GM04503 (cell line): ENCODE measurements at places on chromosomes 7 and 10.
A peak's percentile ranks its signal among the peaks of the same experiment; 100 is the strongest.

- no peak for DNase-seq
These were observed 359.5 kb upstream of the ANKRD30A start for GRCh38 chr10:36765782-36766414.

- no peak for DNase-seq
These were observed 78.6 kb downstream of the CHCHD3 start for GRCh38 chr7:133003052-133003910.

DNA sequence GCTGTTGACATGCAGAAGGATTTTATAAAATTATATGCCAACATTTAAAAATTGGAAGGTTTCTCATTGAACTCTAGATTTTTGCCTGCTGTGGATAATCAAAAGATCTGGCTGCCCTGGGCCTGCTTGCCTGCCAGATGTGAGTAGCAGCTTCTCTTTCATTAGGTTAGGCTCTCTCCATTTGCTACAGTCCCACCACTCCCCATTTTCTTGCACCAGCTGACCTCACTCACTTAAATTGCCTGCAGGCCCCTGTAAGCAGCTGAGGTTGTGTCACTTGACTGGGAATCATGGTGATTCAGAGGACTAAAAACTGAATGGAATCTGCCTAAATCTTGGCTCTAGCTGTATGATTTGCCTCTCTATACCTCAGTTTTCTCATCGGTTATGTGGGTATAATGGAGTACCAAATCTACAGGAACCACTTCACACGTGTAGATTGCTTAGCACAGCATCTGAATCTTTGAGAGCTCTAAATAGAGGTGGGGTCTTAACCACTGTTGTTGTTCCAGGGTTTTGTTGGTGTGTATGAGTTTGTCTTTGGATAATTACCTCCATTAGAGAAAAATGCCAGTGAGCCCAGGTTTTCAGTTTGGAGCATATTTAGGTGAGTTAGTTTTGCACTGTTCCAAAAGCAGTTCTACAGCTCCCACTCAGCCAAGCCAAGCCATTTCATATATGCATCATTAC lies 18.6 kb upstream of the RAPGEF5 start:
- no peak for DNase-seq

DNA sequence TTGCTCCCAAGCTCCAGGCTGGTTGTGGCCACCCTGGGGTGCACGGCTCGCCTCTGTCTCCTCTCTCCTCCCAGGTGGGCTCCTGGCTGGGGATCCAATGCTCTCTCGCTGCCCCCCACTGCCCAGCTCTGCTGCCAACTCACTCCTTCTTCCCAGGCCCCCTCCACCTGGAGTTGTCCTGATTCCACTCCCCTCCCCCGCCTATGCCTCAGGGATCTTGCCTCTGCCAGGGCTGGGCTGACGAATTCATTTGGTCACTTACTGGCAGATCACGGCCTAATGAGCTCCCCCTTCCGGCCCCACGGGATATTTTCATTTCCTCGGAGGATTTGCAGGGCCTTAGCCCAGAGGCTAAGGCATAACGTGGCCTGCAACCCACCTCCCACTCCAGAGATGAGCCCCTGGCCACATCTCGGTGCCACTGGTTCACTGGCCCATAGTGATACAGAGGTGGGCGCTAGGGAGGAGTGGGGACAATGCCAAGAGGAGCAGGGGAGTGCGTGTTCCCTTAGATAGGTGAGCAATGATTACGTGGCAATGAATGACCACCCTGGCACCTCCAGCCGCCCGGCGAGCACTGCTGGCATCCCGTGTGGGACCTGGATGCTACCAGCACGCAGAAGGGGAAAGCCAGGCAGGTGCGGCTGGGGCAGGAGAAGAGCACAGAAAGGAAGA lies 344.6 kb upstream of the SHH start:
- no peak for DNase-seq

GRCh38 chr10:84523526-84523925 lies 195.1 kb downstream of the CCSER2 start:
- DNase-seq, result no peak

- no peak for DNase-seq
These were observed 299.5 kb downstream of the ELMO1 start for GRCh38 chr7:37149051-37149772.

DNA sequence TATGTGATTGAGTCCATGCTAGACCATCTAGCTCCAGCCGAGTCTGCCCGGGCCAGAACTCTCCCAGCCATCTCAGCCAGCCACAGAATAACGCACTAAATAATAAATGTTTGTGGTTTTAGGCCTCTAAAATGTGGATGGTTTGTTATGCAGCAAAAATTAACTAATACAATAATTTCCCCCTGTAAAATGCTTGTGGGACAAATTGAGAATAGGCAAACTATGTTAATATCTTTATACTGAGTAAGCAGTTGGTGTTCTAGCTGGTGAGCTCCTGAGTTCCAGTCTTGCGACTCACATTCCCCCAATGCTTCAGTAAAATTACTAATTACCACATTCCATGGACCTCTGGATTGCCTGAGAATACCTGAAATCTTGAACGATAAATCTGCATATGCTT lies 316.8 kb upstream of the NFE2L3 start:
- peak; percentile 67 for DNase-seq

- no peak for DNase-seq
These were observed 256.6 kb downstream of the ARHGAP21 start for GRCh38 chr10:24467136-24467535.

DNA sequence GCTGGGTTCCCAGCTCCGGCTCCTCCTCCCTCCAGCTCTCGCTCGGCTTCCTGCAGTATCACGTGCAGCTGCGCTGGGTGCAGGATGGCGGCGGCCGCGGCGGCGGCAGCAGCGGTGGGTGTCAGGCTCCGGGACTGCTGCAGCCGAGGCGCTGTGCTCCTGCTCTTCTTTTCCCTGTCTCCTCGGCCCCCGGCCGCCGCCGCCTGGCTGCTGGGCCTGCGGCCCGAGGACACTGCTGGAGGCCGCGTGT lies at the start of gene CNNM1:
Gene CNNM1, plus strand, starts transcription at position 53 of the 250 bp plus-strand sequence. Its CDS starts 32 bp downstream, at position 85.
- no peak for DNase-seq

- no peak for DNase-seq
These were observed 257.4 kb upstream of the CSTF2T start for GRCh38 chr10:51956822-51957221.
